ENCODE measurements at places on chromosomes 7 and 10.

DNA sequence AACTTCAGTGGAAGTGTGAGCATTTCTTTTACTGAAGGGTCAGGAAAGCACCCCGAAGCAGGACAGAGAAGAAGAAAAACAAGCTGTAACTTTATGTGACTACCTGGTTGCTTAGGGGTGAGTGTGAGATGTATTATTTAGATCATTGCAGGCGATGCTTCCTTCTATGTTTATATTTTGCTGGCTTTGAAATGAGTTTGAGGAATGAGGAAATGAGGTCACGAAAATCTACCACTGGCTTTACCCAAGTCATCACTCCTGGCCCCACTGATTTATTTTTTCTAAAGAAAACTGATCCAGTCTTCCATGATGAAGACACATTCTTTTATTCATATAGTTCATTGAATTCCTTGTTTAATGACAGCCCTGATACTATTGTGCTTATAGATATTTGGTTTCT, 716.6 kb upstream of the FZD8 start:
- DNase-seq, result peak; percentile 55

DNA sequence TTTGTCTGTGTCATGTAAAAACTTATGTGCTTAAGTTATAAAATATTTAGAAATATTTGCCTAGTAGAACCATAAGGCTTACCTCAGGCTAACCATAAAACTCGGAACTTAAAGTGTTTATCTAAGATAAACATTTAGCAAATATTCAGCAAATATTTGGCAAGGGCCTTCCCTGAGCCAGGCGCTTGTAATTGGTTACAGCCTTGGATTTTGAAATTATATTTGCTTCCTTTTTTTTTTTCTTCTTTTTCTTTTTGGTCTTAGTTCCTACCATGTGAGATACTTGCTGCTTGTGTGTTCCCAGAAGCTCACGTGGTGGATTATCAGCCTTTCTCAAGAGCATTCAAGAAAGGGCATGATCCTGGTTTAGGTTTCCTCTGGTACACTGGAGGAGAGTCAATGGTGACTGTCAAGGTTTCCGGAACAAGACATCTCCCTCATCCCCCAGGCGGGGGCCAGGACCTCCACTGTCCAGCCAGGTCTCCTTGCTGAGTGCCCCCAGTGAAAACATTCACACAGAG, 5.2 kb upstream of the BRI3 start:
- peak; percentile 91 for DNase-seq

DNA sequence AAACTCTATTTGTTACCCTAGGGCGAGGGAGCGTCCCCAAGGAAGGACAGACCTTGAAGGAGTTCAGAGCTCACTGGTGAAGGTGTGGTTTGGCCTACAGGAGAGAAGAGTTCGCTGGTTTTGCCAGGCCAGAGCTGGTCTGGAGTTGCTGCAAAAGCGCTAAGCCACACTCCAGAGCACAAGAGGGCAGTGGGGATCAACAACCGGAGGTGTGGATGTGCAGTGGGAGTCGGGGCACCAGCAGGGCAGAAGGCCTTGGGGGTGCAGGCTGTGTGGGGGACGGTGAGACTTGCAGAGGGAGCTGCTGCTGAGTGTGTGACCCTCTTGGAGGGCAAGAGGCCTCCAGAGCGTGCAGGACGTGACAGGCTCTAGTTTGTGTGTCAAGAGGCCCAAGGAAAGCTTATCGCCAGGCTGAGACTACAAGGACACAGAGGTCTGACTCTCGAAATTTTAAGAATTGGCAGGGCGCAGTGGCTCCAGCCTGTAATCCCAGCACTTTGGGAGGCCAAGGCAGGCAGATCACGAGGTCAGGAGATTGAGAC, 14.3 kb upstream of the CUL1 start:
- no peak for DNase-seq

DNA sequence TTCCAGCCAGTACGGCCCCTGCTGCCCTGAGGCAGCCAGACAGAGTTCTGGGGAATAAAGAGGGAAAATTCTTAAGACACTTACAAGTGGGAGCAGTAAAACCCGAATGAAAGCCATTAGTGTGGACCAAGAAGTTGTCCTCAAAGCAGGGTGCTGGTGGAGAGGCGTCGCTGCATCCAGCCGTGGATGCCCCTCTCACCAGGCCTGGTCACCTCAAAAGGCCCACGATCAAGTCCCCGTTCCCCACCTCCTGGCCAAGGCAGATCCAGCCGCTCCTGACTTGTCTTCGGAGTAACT, 656 bp downstream of the VSTM4 start:
- no peak for DNase-seq

GRCh38 chr10:82564353-82565196, 689.6 kb downstream of the NRG3 start:
- no peak for DNase-seq

DNA sequence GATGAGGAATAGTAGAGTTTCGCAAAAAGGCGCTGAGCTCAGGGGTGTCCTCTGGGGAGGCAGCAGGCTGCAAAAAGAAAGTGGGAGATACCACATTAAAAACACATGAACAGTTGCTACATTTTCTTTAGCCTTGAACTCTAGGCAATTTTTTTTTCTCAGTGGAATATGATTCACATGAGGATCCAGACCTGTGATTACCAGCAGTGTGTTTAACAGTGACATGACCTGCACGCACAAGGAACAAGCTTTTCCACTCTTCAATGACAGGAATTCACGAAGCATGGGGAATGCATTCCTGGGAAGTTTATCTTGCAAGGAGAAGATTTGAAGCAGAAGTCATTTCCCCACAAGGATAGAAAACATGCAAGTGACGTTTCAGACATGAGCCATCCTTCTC, 161.6 kb downstream of the ITGA8 start:
- DNase-seq, result peak; percentile 29
